ENCODE measurements at places on chromosomes 3 and 15.

- no peak for DNase-seq
Observed at GRCh38 chr3:185896636-185897035, 41.2 kb downstream of the TRA2B start.

- DNase-seq: no peak
Observed at GRCh38 chr3:119500901-119501300, 2.6 kb downstream of the TIMMDC1 start.

- DNase-seq: no peak
Observed at GRCh38 chr3:57434041-57434440, 110.1 kb downstream of the DNAH12 start.

- no peak for DNase-seq
Observed at GRCh38 chr3:149188494-149188893, 33.1 kb downstream of the CP start.

GRCh38 chr15:39494462-39494861, 86.4 kb upstream of the THBS1 start:
- DNase-seq: no peak

- DNase-seq: no peak
Observed at GRCh38 chr15:81308260-81308659, 15.7 kb downstream of the STARD5 start.

GRCh38 chr15:39124155-39124552, 456.7 kb upstream of the THBS1 start:
- no peak for DNase-seq
